Cortex of kidney (tissue), 1 donor: ENCODE measurements at places on chromosomes 1 and 21.

- no peak for DNase-seq
Observed at GRCh38 chr1:180623579-180624347, 8.1 kb upstream of the XPR1 start.

GRCh38 chr1:34697818-34698217, 57.0 kb upstream of the GJB5 start:
- no peak for DNase-seq

- no peak for DNase-seq
Observed at GRCh38 chr1:109115685-109116084, 1.8 kb downstream of the ELAPOR1 start.

DNA sequence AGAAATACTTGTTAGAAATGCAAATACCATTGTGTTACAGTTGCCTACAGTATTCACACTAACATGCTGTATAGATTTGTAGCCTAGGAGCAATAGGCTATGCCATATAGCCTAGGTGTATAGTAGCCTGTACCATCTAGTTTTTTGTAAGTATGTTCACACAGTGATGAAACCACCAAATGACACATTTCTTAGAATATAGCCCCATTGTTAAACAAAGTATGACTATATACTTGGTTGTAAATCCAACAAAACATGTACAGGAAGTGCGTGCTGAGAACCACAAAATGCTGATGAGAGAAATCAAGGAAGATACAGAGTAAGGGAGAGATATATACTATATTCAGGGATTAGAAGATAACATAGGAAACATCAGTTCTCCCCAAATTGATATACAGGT, 92.2 kb downstream of the POU2F1 start:
- DNase-seq: no peak

GRCh38 chr1:26530895-26531598, 1.5 kb downstream of the RPS6KA1 start:
- no peak for DNase-seq

GRCh38 chr1:159882527-159882862, 17.5 kb downstream of the CFAP45 start:
- no peak for DNase-seq

DNA sequence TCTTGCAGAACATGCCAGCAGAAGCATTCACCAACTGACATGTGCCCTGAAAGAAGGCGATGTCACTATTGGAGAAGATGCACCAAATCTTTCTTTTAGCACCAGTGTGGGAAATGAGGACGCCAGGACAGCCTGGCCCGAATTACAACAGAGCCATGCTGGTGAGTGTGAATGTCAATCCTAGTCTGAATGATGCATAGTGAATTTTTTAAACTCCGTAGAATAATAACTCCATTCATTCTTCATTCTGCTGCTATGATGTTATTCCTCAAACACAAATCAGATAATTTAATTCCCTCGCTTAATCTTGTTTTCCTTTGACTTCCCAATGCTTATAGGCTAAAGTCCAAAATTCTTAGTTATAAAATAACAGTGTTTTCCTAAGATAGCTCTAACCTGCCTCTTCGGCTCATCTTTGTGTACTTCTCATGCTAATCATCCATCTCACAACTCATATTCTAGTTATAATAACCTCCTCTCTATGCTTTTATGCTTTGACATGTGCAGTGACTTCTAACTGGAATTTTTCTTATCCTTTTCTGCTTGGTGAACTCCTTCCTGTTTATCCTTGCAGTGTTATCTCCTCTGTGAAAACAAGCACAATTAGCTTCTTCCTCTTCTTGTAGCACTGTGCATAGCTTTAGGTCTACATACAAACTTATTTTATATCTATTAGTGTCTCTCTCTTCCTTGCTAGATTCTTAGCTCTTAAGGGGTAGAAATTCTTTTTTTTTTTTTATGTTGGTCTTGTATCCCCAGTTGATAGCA, 14.4 kb downstream of the SDCCAG8 start:
- DNase-seq: no peak

DNA sequence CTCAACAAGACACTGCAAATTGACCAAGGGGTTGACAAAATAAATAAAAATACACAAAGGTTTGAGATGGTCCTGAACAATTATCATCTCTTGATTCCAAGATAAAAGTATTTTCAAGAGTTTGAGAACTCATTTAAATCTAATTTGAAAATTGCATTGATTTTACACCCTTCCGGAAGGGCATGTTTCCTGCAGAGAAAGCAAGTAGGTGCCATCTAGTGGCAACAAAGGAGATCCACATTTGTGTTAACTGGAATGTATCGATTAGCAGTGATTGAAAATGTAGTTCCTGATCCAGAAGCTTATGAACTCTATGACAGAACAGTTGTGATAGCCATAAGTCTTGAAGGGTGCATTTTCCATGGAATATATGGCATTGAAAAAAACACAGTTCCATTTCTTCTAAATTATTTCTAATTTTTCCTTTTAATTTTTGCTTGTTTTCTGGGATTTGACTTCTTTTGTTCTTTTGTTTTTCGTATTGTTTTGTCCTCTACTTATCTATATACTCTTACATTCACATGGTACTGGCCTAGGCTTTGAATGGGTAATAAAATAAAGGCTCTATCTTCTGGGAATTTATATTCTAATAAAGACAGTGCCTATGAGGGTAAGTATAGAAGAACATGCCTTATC, 143.7 kb downstream of the DNM3 start:
- no peak for DNase-seq

DNA sequence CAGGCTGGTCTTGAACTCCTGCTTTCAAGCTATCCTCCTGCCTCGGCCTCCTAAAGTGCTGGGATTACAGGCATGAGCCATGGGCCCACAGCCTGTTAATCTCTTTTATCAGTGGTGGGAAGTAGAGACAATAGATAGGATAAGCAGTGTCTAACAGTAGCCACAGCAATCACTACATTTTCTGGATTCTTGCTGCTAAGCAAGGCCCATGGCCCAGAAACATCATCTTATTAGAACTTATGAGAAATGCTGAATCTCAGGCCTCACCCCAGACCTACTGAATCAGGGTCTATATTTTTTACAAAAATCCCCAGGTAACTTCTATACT, 29.7 kb downstream of the IGFN1 start:
- no peak for DNase-seq

DNA sequence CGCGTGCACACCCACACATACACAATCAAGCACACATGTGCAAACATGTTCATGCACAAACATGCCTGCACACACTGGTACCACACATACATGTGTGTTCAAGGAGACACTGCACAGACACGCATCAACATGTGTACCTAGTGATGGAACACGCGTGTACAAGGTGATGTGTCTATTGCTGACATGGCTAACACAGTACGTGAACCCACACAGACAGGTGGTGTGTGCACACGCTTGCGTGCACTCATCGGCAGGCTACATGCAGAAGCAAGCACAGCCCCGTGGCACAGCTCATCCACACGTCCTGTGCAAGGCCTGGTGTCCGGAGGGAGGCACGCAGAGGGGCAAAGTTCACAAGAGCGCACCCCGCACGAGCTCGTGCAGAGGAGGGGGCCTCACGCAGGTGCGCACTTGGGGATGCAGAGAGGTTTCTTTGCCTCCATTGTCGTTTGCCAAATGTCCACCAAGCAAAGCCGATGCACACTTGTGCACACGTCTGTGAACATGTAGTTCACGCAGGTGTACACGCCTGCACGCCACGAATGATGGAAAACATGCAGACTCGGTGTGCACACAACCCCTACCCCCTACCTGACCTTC, 969 bp downstream of the ACAP3 start:
- no peak for DNase-seq

DNA sequence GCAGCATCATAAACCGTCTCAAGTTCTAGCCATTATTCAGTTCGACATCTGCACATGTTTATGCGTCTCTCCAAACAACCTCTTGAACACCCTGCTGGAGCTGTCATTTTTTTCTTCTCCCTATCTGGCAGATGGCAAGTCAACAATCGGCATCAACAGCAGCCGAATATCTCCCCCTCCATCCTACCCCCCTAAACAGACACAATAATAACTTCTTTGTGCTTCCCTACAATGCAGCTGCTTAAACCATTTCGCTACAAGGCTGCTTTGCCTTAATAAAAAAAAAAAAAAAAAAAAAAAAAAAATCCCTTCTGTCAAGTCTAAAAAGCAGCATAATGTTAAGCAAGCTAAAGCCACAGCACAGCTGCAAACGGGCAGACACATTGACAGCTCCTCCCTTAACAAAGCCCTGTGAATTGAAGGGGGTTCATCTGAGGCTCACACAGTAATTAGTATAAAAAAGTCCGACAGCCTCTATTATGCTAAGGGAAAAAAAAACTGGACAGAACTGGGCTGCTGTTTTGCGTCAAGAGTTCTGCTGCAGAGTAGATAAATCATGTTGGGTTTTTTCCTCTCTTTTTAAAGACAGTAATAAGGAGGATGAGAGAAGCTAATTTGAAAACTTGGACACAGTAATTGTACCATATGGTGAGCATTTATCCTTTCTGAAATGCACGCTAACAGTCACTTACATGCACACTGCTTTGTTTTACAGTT, 136.4 kb downstream of the AKT3 start:
- DNase-seq: no peak

DNA sequence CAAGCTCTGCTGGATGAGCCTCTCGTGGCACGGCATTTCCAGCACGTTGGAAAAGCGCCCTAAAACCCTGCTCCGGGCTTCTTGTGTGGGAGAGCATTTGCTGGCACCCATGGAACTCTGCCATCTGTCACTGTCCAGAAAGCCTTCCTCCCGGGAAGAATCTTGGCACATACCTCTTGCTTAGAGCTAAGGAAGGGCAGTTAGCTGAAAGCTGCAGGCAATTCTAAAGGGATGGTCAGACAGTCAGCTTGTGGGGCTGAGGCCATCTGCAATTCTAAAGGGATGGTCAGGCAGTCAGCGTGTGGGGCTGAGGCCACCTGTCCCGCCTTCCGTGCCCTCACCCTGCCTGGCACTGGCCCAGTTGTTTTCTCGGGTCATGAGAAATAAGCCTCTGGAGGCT, 139.0 kb upstream of the TMEM51 start:
- DNase-seq: no peak

GRCh38 chr1:235057385-235058306, 71.0 kb downstream of the TOMM20 start:
- no peak for DNase-seq

- DNase-seq: no peak
Observed at GRCh38 chr1:6360117-6360496, 33.5 kb downstream of the ACOT7 start.

DNA sequence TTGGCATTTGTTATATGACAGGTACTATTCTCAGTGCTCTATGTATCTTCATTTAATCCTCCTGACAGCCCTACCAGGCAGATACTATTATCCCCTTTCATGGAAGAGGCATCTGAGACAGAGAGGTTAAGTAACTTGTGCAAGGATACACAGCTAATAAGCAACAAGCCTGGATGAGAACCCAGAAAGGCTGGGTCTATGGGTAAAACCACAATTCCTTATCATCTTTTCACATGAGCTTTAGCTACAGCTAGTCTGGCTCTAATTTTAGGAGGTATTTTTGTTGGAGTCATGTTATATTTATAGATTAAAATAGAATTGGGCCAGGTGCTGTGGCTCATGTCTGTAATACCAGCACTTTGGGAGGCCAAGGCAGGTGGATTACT, 27.7 kb downstream of the DNTTIP2 start:
- no peak for DNase-seq

GRCh38 chr1:248618878-248619277, 16.0 kb downstream of the OR2T11 start:
- DNase-seq: no peak

GRCh38 chr1:93442008-93442666, 5.8 kb upstream of the FNBP1L start:
- no peak for DNase-seq

DNA sequence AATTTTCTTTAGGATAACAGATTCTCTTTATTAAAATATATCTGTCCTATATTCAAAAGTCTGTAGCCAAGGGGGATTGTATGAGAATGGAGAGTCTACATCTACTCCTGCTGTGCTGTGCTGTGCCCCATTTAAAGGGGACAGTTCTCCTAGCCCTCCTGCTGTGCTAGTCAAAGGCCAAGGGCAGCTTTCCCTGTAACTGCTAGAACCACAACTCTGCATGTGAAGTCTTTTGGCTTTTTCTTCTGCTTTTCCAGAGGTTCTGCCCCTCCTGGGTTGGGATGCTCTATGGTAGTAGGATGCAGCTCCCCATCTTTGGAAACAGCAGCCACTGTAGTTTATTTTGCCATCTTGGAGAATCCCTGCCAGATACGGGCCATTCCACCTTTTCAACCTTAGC, 197.5 kb upstream of the JUN start:
- DNase-seq: no peak

DNA sequence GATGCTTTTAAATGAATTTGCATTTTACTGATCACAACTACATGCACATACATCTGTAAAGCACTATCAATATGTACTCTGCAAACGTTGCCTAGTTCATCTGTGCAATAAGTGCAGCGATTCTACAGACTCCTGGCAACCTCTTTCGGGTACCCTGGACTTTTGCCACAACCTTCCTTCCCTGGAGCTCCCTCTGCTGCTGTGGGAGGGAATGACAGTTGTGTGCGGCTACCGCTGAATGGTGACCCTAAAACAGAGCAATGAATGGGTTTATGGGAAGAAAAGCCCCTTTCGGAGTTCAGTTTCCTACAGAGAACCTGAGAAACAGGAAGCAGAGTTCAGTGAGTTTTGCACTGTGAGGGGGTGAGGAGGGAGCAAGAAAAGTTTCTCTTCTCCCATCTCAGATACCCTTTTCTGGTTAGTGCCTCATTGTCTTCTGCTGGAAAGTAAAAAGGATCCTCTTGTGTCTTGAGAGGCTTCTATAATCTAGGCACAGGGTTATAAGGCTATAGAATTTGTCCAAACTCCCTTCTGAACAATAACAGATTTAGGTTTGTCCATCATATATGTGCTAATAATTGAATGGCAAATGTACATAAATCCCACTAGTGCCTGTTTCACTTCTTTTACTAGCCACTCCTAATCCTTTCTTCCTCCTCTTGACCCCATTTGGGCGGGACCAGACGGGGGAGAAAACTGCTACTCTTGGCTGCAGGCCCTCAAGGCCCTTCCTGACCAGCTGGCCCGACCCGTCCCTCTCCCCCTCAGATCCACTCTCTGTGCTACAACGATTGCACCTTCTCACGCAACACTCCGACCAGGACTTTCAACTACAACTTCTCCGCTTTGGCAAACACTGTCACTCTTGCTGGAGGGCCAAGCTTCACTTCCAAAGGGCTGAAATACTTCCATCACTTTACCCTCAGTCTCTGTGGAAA, 19.8 kb upstream of the SARS1 start:
- no peak for DNase-seq

- DNase-seq: no peak
Observed at GRCh38 chr1:52674497-52675384, 23.4 kb downstream of the COA7 start.

DNA sequence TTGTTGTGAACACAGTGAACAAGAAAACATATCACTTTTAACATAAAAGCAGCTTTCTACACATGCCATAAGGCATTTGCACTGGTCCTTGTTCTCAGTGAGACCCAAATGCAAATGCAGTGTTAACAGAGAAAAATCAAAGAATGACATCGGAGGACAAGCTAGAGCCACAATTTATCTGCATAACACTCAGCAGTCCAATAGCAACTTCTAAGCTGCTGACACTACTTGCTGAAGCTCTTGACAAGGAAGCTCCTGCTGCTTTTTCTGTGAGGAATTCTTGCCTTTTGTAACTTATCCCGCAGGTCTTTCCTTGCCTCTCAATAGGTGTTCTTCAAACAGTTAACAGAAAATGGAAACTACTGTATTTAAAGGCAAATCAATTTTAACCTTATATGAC, 34.7 kb downstream of the USH2A start:
- no peak for DNase-seq
